ENCODE measurements at places on chromosomes 6 and 20.

GRCh38 chr6:35905141-35905785 lies 15.6 kb downstream of the SRPK1 start:
- no peak for DNase-seq

GRCh38 chr6:40477246-40478126 lies 109.7 kb downstream of the LRFN2 start:
- DNase-seq: no peak

- no peak for DNase-seq
Observed at GRCh38 chr6:56144538-56145324, 102.6 kb downstream of the COL21A1 start.

GRCh38 chr20:50464026-50464724 lies 46.0 kb upstream of the PTPN1 start:
- DNase-seq: peak; percentile 73

DNA sequence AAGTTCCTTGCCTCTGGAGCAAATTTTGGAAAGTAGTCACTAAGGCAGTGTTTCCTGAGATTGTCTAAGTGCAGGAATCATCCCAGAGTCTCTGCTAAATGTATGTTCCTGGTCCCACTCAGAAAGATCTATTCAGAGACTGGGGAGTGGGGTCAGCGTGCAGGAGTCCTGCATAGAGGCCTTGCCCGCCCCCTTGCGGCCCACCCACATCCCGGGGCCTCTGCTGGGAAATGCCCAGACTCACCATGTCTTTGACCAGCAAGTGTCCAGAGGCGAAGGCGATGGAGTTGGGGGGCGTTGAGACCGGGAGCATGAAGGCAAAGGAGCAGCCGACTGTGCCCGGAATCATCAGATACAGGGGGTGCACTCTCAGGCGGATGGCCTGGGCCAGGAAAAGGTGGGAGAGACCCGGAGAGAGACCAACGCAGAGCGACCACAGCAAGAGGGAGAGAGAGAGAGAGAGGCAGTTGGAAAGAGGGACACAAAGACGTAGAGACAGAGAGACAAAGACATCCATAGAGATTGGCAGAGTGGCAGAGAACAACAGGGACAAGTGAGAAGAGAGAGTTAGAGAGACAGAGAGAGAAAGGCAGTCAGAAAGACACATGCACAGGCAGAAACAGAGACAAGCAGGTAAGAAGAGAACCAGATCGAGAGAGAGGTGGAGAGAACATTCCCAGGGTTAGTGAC lies 12.9 kb upstream of the OCSTAMP start:
- DNase-seq: no peak

GRCh38 chr6:24996269-24996836 lies 60.6 kb upstream of the RIPOR2 start:
- DNase-seq: no peak

GRCh38 chr6:25326126-25326525 lies 47.0 kb downstream of the CARMIL1 start:
- no peak for DNase-seq

Measured in Right ventricle myocardium inferior (tissue), 1 donor.